ENCODE measurements at places on chromosomes 5 and 9.

GRCh38 chr5:71452876-71453275 lies 2.6 kb upstream of the BDP1 start:
- DNase-seq = no peak

- DNase-seq = no peak
Measured at GRCh38 chr5:111374380-111374779, 138.0 kb downstream of the STARD4 start.

- DNase-seq = no peak
Measured at GRCh38 chr5:135019314-135019713, 14.7 kb downstream of the PITX1 start.

GRCh38 chr5:68252673-68253623 lies 37.4 kb downstream of the PIK3R1 start:
- no peak for DNase-seq

DNA sequence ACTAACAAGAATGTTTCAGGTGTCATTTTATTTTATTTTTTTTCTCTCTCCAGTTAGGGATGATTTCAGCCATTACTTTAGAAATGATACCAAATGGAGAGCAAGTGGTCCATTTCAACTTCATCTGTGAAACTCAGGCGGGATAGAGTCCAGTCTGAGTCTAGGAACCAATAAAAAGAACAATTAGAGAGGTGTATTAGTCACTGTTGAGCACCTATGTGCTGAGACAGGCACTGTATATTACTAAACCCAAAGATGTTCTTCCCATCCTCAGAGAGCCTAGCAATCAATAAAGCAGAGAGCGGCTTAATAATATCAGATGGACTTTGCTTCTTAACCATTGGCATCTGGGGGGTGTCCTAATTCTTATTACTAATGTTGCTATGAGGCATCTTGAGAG lies 410.3 kb upstream of the SLC24A2 start:
- no peak for DNase-seq

Measured in GM18507 (cell line).